ENCODE measurements at places on chromosomes 12 and 14. TPM values are rescaled to one million over a fixed set of nuclear protein-coding genes. Genes with fewer than 3 reads are reported as not detected.

DNA sequence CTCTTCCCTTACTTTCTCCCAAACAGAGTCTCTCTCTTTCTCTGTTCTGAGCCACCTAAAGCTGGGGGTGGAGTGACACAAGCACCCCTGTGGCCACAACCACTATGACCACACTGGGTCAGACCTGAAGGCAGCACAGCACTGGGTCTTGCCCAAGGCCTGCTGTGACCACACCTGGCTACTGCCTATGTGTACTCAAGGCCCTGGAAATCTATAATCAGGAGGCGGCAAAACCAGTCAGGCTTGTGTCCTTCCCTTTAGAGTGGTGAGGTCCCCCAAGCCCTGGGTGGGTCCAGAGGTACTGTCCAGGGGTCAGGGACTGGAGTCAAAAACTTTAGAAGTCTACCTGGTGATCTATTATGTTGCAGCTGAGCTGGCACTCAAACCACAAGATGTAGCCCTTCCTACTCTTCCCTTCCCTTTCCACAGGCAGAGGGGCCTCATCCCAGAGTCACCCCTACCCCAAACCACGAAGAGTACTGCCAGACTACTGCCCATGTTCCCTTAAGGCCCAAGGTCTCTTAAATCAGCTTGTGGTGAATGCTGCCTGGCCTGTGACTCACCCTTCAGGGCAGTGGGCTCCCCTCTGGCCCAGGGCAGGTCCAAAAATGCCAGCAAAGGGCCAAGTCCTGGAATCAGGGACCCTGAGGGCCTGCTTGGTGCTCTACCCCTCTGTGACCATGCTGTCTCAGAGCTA, 179.8 kb upstream of the DYRK2 start:
- peak; percentile 51 for DNase-seq

DNA sequence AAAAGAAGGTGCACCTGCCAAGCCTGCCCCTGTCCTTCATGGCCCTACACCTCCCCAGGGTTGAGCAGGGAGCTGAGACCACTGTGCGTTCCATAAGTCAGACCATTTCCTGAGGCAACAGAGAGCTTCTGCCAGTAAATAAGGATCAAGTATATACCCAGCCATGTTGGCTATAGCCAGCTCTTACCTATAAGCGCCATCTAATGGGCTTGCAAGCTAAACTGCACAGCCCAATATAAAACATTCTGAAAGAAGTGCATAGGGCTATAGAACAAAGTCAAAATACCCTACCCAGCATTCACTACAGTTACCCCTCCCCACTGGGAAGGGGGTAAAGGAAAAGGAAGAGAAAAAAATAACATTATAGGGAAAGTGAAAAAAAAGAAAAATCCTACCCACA, 59.3 kb upstream of the SCAF11 start:
- no peak for DNase-seq

CHGA gene
- 0.29 TPM for total RNA-seq

DHRS1 gene
- 39.2 TPM for total RNA-seq

KRT74 gene
- not detected for total RNA-seq

CEP170B gene
- total RNA-seq, result 95.6 TPM

- DNase-seq, result no peak
Measured at GRCh38 chr12:50841716-50842531, 802 bp upstream of the TMPRSS12 start.

DNA sequence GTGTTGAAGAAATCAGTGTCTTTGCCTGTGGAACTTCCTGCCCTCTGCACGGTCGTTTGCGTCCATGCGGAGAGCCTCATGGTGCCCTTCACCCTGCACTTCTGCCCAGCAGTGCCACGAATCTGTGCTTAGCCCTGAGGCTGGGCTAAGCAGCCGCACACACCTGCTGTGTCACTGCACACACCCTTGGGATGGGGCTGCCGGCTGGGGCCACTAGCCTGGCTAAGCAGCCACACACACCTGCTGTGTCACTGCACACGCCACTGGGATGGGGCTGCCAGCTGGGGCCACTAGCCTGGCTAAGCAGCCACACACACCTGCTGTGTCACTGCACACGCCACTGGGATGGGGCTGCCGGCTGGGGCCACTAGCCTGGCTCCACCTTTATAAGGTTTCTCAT, 188.5 kb downstream of the KIF26A start:
- no peak for DNase-seq

A2M gene
- 550 TPM for total RNA-seq

- DNase-seq, result peak; percentile 82
Measured at GRCh38 chr14:93011650-93012325, 88.8 kb downstream of the CHGA start.

DNA sequence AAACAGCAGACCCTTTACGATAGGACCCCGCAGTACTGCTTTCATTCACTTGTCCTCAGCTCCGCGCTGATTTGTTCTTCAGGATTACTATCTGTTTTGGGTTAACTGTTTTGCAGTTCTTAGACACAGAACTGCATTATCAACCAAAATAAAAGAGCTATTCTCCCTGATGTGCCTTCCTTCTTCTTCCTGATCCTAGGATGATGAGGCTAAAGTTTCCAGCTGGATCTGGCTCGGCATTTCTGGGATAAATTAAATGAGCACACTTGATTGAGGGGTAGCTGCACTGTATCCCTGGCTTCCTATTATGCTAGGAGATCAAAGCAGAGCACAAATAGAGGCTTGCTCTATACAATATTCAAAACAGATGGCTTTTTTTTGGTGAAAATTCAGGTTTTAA, 165.7 kb downstream of the FBXL14 start:
- DNase-seq, result no peak

GRCh38 chr12:40473962-40474361, 218.3 kb upstream of the CNTN1 start:
- DNase-seq, result no peak

DNA sequence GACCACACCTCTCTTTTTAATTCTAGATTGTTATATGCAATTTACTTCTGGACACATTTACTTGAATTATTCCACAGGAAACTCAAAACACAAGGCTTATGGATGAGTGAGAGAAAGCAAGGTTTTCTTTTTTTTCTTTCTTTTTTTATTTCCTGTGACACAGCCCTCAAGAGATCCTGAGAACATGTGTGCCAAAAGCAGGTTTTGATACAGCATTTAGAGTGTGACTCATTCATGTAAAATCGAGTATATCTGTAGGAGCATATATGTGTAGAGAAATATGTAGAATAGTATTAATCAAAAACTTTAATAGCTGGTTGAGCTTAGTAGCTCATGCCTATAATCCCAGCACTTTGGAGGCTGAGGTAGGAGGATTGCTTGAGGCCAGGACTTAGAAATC, 4.4 kb upstream of the MAX start:
- no peak for DNase-seq

DNA sequence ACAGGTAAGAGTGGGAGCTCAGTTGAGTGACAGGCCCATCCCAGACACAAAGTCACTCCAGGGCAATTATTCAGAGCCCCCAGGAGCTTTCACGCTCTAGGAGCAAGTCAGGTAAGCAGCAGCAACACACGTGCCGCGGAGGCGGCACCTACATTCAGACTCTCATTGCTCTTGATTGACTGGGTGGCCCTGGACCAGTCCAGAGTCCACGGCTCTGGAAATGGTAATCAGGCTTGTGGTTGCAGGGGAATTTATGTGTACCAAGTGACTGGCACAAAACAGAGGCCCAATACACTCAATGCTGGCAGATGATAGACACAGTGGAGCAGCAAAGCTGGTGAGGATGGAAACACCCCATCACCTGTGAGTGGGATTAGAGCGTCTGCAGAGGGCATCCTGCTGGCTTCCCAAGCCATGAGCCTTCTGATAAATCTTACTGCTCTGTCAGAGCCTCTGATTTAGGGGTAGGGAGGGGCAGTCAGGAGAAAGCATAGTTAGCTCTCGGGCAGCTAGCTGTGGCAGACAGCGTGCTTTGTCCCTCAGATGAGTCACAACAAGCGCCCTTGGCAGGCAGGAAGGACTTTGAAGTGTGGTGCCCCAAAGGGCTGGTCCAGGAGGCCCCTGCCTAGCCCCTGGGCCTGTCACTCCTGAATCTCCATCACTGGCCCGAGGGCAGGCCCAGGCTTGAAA, 344.7 kb downstream of the CACNA1C start:
- DNase-seq, result peak; percentile 17
